ENCODE measurements at places on chromosomes 5 and 9. TPM values are rescaled to one million over a fixed set of nuclear protein-coding genes. Genes with fewer than 3 reads are reported as not detected.

DNA sequence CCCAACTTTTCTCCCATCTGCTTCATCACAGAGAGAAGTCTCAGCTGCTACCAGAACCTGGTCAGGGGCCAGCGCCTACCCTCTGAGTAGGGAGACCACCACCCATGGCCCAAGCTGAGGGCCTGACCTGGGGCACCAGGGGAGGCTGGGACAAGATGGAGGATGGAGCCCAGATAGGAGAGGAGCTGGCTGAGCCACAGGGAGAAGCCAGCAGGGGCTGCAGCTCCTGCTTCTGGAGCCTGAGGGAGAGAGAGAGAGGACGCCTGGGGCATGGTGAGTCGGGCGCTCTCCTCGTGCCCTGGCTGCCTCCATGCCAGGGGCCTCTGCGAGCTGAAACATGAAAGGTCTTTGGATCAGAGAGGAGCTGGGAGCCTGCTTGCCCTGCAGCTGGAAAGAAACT, 1.4 kb upstream of the FOXI1 start:
- no peak for DNase-seq

Gene LRRC19
- not detected for total RNA-seq

DNA sequence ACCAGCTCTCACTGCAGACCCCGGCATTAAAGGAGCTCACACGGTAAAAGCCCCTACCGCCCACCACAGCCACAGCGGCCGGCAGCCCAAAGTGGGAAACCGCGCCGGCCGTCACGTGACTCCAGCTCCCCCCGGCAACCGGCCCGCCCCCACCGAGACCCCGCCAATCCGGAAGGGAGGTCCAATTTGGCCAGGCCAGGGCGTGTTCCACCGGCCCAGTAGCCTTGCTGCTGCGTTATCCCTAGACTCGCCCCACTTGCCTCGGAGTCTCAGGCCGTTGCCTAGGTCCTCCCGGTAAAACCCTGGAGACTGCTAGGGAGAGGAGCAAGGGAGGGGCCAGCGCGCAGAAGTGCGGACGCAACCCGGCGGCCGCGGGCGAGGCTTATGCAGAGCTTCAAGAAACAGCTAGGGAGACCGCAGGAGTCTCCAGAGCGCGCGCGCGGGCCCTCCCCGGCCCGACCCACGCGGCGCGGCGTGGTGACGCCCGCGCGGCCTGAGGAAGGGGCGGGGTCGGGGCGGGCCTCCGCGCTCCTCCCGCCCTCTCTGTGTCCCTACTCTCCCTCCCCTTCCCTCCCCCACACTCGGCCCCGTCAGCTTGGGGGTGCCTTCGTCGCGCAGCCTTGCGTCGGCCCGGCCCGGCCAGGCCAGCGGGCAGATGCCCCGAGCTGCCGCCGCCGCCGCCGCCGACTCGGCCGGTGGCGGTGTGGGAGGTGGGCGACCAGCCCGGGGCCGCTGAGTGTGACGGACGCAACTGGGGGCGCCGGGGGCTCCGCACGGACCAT, at the start of gene RIC1:
RIC1 (plus strand) TSS at position 578 of the 782 bp plus-strand sequence; CDS start at position 781, 203 bp downstream.
- peak; percentile 73 for DNase-seq

DNA sequence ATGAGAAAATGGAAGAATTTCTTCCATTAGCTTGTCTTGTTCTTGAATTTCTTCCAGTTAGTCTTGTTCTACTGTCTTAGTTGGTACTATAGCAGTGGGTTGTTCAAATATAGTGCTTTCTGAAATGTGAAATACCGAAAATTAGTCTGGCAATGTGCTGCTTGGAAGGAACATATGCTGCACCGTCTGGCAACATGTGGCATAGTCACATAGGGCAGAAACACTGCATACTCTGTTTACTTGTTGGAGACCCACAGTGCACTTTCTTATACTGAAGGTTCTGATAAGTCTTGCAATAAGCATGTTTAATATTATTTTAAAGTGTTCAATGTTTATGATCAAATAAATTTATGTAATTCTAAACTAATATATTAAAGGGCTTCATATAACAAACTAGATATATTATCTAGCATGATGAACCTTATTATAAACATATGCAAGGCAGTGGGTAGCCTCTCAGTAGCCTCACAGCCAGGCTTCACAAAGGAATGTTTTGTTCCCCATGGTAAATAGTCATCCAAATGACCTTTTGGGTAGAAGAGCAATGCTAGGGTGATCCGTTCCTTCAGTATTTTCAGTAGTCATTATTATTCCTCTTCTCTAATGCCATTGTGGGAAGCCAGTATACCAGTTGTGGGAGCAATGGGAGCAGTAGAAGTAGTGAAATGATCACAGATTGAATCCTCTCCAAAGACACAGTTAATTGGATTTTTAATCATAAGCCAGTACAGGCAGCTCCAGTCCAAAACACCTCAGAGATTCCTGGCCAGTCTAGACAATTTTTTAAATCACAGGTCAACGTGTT, 1106.7 kb downstream of the DTWD2 start:
- DNase-seq, result no peak

- no peak for DNase-seq
Measured at GRCh38 chr5:81115261-81115660, 117.9 kb upstream of the CKMT2 start.

DNA sequence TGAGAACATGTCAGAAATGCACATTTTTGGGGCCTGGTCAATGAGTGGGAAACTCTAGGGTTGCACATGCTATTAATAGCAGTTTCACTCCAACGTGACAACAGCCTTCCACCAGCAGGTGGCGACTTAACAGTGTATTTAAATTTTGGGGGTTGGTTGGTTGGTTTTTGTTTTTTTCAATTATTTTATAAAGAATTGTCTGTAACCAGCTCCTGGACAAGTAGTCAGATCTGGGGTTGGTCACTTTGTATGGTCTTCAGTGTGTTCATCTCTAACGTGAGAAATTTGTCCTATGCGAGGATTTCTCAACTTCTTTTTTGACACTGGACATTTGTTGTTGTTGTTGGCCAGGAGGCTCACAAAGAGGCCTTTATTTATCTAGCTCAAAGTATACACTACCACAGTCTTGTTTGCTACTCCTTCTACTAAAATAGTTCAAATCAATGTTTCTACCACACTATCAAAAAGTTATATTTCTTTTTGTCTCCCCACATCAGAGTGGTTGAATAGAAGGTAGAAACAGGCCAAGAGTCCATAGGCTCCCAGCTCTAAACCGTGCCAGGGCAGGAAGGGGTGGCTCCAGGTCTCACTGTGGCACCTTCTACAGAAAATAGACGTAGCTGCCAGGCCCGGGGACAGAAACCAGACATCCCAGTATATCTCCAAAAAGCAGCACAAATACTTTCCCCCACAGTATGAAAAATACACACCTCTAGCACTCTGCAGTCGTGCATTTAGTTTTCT, 110.4 kb downstream of the TRPM6 start:
- DNase-seq, result no peak

- no peak for DNase-seq
Measured at GRCh38 chr9:116697887-116698286, 10.8 kb downstream of the TRIM32 start.

DNA sequence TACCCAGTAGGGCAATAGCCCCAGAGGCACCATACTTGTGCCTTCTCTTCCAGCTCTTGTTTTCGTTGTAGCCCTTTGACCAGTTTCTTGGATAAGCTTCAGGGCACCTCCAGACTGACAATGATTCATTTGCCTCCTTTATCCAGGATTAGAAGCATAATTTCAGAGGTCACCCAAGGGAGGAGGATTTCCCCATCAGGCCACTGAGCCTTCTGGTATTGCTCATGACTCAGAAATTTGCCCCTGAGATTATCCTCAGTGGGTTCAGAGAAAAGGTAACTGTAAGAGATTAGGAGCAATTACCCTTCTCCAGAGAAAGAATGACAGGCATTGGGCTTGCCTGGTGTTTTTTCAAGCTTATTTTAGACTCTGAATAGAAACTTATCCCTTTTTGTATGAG, 147.9 kb downstream of the MSX2 start:
- no peak for DNase-seq

All from esophagus squamous epithelium (tissue), 5 donors.